ENCODE measurements at places on chromosomes 4 and X. TPM values are rescaled to one million over a fixed set of nuclear protein-coding genes. Genes with fewer than 3 reads are reported as not detected.

The CENPVL1 gene
- total RNA-seq: 0.34 TPM

The VSIG4 gene
- not detected for total RNA-seq

The SUPT20HL1 gene
- not detected for total RNA-seq

The TBX22 gene
- not detected for total RNA-seq

The CT45A1 gene
- total RNA-seq: 34.0 TPM

The ING2 gene
- total RNA-seq: 10.1 TPM

The ADGRG2 gene
- 0.63 TPM for total RNA-seq

The ACSL4 gene
- total RNA-seq: 81.0 TPM

The GRIA2 gene
- total RNA-seq: 0.17 TPM

The AADAT gene
- total RNA-seq: 3.2 TPM

The NUDT10 gene
- total RNA-seq: 14.7 TPM

The ADGRL3 gene
- 1.8 TPM for total RNA-seq

The THAP6 gene
- total RNA-seq: 9.1 TPM

DNA sequence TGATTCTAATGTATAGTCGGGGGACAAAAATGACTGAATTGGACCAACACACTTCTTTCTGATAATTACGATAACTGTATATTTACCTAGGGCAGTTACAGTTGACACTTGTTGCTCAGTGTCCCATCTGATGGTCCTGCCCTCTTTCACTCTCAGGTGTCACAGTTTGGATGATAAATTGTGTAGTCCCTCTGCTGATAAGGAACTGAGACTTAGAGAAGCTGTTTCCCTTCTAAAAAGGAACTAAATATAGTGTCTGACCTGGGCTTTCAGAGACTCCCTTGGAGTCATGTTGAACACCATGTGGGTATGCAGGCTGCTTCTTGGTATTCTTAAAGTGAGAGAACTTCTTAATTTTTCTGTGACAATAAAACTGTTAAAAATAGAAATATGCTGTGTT, 23.7 kb upstream of the PNPLA4 start:
- DNase-seq: no peak

DNA sequence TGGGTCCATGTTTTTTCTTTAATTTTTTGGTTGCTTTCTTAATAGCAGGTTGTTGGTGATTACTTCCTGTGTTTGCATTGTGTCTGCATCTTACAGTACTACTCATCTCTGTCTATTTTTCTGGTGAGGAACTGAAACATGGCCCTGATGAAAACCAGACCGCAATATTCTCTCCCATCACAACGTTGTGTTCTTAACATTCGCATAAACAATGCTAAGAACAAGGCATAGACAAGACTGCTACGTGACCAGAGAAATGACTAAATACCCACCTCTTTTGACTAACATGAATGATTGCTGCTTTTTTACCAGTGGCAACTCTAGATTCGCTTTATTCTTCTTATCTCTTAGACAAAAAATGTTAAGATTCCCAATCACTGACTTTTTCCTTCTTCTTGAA, 179.1 kb downstream of the GC start:
- DNase-seq: no peak

DNA sequence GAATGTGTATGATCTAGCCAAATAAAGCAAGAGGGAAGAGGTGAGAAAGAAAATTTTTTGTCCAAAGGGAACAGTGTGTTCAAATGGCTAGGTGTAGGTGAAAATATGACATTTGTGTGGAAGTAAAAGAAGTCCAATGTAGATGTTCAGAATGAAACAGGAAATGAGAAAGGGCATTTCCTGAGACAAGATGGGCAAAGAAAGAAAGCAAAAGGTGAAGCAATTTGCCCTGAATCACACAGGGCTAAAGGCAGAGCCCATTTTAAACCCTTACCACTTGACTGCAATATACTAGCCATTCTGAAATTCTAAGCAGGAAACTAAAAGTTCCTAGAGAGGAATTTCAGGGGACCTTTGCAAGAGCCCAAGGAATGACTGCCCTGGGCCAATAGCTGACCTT, 36.0 kb downstream of the CLOCK start:
- DNase-seq: no peak

- no peak for DNase-seq
These were observed 47.8 kb downstream of the LHFPL1 start for GRCh38 chrX:112631892-112632291.

- no peak for DNase-seq
These were observed 118.4 kb upstream of the LNX1 start for GRCh38 chr4:53709693-53710092.

- peak; percentile 89 for DNase-seq
These were observed 3.4 kb upstream of the AVPR2 start for GRCh38 chrX:153900831-153901752.

DNA sequence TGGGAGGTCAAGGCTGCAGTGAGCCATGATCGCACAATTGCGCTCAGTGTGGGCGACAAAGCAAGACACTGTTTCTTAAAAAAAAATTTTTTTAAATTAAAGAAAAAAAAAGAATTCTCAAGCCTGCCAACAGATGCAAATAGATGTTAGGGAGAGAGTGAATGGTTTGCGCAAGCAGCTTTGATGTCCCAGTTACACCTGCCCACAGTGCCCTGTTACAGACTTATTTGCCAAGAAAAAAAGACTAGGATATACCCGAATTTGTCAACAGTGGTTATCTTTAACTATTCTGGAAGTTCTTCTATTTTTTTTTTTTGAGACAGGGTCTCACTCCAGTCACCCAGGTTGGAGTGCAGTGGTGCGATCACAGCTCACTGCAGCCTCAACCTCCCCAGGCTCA, 44.3 kb upstream of the UGDH start:
- no peak for DNase-seq

- DNase-seq: no peak
These were observed 16.3 kb downstream of the OFD1 start for GRCh38 chrX:13750812-13751211.

DNA sequence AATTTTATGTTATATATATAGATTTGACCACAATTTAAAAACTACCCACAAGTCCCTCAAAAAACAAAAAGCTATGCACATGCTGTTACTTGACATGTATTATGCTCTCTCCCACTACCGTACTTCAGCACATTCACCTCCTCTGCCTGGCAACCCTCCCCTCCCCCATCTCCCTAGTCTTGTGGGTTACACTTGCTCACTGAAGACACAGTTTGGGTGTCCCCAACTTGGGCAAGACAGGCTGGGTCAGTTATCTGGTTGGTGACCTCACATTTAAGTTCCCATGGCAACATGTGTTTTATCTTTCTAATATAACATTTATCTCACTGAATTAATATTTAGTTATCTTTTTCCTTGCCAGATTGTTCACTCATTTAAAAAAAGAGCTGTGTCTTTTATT, 32.7 kb downstream of the SEC24D start:
- no peak for DNase-seq

GRCh38 chr4:1517592-1518411, 111.6 kb upstream of the NKX1-1 start:
- no peak for DNase-seq

DNA sequence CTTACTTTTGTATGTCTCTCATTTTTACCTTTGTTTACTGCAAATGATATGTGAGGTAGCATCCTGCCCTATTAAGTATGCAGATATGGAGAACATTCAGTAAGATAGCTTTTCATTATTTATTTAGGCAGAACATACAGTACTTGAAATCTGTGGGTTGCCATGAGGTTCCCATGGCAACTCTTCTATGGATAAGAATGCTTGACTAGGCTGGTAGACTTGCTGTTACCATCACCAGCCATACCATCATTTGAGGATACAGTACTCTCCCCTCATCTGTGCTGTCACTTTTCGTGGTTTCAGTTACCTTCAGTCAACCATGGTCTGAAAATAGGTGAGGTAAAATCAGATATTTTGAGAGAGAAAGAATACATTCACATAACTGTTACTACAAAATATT, 56.7 kb downstream of the NAF1 start:
- DNase-seq: no peak

DNA sequence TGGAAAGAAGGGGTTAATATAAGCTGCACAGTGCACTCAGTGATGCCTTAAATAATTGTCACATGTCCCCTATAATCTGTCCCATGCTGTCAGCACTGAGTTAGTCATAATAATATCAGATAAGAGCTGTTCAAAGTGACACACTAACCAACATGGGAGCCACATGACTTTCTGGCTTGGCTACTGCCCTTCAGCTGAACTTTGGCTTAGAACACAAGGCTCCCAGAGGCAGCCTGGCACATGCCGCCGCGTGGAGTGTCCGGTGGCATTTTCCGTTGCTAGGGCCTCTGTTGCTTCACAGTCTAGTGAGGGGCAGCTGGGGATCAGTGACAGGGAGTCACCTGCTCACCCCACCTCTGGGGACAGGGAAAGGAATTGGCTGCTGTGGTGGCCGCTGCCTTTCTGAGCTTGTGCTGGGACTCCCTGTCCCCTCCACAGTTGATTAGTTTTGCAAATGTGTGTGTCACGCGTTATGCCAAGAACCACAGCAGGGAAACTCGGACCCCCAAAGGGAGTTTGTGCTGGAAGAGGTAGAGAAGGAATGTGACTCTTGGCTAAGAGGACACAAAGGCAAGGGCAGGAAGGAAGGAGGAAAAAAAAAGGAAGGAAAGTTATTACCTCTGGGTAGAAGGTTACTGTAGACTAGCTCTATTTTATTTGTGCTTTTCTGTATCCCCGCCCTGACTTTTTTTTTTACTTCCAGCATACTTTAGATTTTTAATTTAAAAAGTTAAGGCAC, 41.1 kb upstream of the PPARGC1A start:
- peak; percentile 40 for DNase-seq

- DNase-seq: no peak
These were observed 151.1 kb upstream of the FTHL17 start for GRCh38 chrX:31222946-31223345.

- DNase-seq: no peak
These were observed 77.6 kb upstream of the PCDH18 start for GRCh38 chr4:137609718-137610430.

GRCh38 chr4:71558248-71558647, 219.4 kb downstream of the SLC4A4 start:
- no peak for DNase-seq

DNA sequence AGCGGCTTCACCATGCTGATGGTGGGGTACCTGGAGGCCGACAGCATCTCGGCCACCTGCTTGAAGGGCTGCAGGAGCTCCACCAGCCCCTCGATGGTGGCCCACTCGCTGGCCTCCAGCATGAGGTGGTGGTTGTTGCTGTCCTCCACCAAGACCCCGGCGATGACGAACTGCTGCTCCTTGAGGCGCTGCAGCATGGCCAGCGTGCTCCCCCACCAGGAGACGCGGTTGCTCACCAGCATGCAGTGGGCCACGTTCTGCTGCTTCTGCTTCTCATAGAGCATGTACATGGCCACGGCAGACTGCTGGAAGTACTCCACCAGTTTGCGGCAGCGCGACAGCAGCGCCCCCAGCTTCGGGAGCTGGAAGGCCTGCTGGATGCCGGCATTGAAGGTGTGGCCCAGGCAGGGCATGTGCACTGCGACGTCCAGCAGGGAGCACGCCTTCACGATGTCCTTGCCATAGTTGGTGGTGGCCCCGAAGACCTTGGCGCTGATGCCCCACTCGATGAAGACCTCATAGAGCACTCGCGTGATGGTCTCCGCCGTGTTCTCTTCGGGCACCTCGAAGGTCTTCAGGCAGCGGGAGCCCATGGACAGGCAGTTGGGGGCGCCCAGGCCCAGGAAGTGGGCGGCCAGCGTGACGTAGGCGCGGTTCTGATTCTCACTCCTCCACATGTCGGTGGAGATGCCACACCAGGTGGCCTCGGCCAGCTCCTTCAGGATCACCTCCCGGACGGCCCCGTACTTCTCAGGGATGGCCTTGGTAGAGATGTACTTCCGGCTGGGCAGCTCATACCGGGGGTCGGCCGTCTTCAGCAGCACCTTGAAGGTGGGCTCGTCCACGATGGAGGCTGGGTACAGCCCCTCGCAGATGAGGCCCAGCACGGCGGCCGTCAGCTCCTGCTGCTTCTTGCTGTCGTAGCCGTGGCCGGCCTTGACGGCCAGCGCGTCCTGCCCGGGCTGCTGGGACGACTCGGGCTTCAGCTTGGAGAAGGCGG, 11.0 kb downstream of the DHRSX start:
- DNase-seq: no peak
